ENCODE measurements at places on chromosomes 3 and 15.

DNA sequence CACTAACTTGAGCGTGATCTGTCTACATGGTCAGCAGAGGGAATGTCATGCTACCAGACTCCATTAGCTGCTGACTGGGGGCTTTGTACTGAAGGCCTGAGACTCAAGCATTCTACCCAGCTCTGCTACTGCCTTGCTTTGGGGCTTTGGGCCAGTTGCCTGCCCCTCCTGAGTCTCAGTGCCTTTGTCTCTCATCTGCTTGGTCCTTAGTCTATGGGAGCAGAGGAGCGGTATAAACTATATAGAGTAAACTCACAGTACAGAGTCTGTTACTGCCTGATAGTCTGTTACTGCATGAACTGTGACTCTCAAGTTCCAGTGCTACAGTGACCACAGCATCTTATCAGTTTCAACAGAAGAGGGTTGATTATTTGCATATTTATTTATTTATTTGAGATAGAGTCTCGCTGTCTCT lies 38.5 kb upstream of the C15orf39 start:
- DNase-seq: no peak

GRCh38 chr3:86594838-86595237 lies 396.1 kb downstream of the VGLL3 start:
- no peak for DNase-seq

DNA sequence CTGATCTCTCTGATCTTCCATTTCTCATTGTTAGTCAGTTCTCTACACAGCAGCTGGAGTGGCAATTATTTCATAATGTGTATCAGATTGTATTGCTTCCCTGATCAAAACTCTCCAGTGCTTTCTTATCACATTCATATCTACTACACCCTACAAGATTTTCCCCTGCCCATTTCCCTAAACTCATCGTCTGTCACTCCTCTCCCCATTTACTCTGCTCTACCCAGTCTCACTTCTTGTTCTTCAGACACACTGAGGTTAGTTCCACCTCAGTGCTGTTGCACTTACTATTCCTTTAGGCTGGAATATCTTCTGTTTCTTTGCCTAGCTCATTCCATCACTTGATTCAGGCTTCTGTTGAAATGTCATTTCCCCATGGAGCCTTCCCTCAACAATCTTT lies 197.1 kb downstream of the SATB1 start:
- DNase-seq: no peak

- no peak for DNase-seq
These were observed 6.6 kb upstream of the RHCG start for GRCh38 chr15:89502867-89503595.

DNA sequence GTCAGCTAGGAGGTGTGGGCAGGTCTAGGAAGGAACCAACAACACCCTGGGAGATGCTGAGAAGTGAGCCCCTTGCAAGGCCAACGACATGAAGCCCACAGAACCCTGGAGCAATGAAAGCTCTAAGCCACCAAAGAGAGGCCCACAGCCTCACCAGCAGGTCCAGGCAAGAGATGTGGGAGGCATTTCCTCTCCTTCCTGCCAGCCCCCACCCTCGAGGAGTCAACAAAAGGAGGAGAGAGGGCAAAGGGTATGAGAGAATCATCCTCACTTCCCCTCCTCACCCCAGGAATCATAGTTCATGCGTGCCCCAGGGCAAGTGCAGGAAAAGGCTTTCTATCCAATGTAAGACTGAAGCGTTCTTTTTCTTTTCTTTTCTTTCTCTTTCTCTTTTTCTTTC lies 195.8 kb downstream of the SHQ1 start:
- DNase-seq: no peak

DNA sequence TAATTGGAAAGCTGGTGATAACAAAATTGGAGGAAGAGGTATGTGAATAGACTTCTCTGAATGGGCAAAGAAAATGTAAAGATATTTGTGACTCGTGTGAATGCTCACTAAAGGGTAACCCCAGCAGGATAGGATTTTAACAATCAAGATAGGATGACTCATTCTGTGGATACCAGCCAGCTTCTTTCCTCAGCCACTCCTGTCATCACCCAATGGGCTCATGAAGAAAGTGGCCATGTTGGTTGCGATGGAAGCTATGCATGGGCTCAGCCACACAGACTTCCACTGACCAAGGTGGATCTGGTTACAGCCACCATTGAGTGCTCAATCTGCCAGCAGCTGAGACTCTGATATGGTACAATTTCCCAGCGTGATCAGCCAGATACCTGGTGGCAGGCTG lies 40.9 kb downstream of the STRIT1 start:
- DNase-seq: no peak

DNA sequence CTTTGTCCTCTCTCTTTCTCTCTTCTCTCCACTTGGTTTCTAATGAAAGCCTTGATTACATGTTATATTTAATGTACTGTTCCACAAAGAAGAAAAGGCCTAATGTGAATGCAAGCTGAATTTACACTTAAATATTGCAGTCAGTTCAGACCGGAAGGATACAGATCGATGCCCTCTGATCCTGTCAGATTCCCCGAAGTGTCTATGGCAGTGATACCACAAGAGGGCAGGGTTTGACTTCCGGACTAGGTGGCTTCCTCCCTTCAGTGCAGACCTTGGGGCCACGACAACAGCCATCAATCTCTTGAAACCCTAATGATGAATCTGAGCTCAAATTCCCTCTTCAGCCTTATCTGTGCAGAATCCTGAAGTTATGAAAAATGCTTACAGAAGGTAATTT lies 29.5 kb downstream of the AGTR1 start:
- no peak for DNase-seq

DNA sequence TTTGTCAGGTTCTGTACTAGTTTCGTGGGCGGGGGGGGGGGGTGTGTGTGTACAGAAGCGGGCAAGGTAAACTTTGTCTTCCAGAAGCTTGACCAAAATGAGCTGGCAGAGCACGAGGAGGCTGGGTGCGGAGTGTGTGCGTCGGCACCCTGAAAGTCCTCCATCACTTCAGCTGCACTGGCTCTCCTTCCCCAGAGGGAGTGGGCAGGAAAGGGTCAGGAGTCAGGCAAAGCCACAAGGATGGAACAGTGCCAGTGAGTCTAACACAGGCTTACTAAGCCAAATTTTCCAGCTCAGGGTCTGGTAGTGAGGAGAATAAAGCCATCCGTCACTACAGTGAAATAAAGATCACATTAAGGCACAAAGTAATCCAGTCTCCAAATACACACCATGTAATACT lies 11.9 kb upstream of the SH3GL3 start:
- DNase-seq: no peak

DNA sequence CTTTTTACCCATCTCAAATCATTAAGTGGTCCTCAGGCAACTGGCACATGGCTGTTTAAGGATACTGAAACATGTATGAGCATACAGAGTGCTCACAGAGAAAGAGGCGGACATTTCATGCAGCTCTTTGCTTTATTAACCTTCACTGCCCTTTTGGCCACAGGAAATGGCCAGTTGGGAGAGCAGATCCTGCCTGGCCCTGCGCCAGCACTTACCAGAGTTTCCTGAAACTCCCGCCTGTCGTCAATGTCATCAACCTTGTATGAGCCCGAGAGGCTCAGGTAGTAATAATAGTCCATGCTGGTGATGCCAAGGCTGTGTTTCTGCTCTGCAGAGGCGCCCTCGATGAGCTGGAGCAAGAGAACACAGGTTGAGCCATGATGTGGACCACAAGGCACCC lies 17.8 kb downstream of the LDHAL6B start:
- DNase-seq: no peak

DNA sequence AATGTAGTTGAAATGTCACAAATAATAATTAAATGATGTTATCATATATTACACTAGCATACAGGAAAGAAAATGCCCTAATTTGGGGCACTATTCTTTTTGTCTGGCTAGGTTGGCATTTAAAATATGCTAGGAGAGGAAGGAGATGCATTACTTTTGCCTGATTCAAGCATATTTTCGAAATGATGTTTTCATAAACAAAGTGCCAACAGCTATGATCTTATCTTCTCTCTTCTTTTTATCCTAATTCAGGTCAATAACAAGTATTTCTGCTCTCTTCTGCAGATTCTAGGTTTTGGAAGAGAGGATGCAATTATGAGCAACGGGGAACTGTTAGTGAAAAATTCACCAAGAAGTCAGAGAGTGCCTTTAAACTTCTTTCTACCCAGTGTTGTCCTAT lies 55.8 kb upstream of the NR2F2 start:
- no peak for DNase-seq

DNA sequence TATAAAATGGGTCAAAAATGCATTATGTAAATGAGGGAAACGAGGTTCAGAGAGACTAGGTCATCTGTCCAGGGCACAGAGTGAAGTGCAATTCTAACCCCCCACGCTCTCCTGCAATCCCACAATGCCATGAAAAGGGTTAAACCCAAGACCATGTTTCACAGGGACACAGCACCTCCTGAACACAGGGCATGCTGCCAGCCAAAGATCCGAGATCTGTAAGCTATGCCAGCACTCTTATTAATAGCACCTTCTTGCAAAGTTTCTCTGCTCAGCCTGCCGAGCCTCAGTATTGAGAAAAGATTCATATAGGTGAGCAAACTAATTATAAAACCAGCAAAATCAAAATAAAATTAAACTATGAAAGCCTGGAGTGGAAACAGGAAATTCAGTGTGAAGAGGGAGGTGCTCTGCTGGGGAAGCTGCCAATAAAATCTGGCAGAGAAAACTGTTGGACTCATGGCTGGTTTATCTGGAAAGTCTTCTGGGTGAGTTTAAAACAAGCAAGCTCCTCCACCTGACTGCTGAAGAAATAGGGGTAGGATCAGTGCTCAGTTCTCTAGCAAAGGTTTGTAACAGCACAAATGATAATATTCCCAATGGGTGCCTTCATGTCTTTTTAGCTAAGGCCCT lies 50.3 kb downstream of the LRIG1 start:
- DNase-seq: peak; percentile 58

DNA sequence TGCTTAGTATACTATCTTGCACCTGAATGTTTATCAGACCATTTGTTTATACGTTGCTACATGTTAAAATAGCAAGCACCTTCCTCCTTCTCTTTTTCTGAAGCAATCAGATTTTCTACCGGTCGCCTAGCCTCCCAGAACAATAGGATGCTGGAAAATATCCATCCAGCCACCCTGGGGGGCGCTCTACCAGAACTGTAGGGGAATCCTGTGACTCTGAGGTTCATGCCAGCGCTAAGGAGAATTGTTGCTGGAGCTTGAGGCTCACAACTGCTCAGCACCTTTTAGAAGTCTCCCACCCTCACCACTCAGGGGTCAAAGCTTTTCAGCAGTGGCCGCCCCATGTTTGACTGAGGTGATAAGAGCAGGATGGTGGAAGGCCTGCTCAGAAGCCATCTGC lies 27.5 kb downstream of the SQOR start:
- no peak for DNase-seq

Measured in gastrocnemius medialis (tissue), 4 donors.